ENCODE measurements at places on chromosomes 6 and 20. TPM values are rescaled to one million over a fixed set of nuclear protein-coding genes. Genes with fewer than 3 reads are reported as not detected.

DNA sequence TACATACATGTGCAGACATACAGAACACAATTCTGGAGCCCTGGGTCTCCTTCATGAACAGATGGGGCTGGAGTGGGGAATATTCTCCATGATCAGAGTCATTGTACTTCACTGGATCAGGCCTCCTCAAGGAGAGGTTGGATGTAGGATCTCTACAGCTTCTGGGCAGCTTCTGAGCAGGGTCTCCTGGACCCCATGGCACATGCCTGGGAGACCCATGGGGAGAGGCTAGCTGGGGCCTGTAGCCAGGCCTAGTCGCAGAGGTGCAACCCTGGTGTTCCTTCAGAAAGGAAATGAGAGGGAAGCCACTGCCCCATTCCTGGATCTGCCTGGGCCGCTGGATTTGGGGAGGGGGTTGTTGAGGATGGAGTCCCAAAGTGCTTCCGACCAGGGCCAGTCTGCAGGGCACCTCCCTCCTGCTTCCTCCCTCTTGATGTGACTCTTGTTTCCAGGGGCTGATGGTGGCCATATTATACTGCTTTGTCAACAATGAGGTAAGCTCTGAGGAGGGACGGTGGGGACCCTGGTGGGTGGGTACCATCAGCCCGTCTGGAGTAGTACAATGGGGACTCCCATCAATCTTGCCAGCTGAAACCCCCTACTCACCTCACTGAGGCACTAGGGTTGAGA, 31.8 kb downstream of the GLP1R start:
- no peak for DNase-seq

GRCh38 chr6:118313208-118313607, 234.9 kb upstream of the PLN start:
- DNase-seq = no peak

DNA sequence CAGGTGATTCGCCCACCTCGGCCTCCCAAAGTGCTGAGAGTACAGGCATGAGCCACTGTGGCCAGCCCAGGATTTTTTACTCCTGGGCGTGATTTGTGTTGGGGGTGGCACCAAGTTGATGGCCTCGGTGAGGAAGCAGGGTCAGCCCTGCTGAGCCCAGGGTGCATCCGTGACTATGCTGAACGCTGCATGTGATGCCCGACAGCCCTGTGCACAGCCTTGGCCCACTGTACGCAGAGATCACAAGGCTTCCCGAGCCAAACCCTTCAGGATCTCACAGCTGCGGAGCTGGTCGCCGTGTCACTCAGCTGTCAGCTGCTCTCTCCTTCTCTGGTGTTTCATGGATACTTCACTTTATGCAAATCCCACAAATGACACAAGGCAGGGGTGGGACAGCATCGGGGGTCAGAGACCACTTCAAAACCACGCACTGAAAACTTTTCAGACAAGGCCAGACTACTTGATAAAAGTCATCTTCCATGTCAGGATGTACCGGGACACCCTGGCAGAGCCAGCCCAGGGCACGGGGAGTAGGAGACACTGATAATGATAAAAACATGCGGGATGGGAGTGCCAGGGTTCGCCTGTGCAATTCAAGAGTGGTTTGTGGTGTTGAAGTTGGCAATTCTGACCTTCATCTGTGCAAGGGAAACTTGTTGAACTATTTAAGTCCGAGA, 31.2 kb upstream of the RPS6KA2 start:
- no peak for DNase-seq

RBBP8NL gene
- not detected for total RNA-seq

GRCh38 chr20:58361481-58362205, 27.4 kb upstream of the VAPB start:
- no peak for DNase-seq

HMGCLL1 gene
- not detected for total RNA-seq
